ENCODE measurements at places on chromosomes 7 and 10. TPM values are rescaled to one million over a fixed set of nuclear protein-coding genes. Genes with fewer than 3 reads are reported as not detected.

Gene SLC16A9
- total RNA-seq, result 0.19 TPM

Gene APBB1IP
- total RNA-seq, result not detected

Gene CUBN
- total RNA-seq, result 1.4 TPM

Gene TMEM196
- total RNA-seq, result not detected

Gene HOXA3
- 0.75 TPM for total RNA-seq

Gene PRKCQ
- 0.75 TPM for total RNA-seq

Gene SLC29A4
- 2.3 TPM for total RNA-seq

Gene EN2
- total RNA-seq, result 0.09 TPM

Gene ARHGEF35
- 0.56 TPM for total RNA-seq

Gene ABCB1
- 3.0 TPM for total RNA-seq

Gene TUBAL3
- 0.18 TPM for total RNA-seq

Gene ACTR3C
- total RNA-seq, result not detected

Gene PON1
- total RNA-seq, result not detected

Gene PLA2G12B
- not detected for total RNA-seq

Gene SRRT
- 49.1 TPM for total RNA-seq

Gene MSMB
- 0.27 TPM for total RNA-seq

Gene COL1A2
- 1,191 TPM for total RNA-seq

Gene CAMK2B
- total RNA-seq, result 3.1 TPM

Gene EIF4EBP2
- 15.4 TPM for total RNA-seq

Gene HERC4
- 39.2 TPM for total RNA-seq

Gene LUC7L2
- total RNA-seq, result 54.2 TPM

Gene TAS2R4
- 0.90 TPM for total RNA-seq

Gene IKZF1
- total RNA-seq, result not detected

Gene TRUB1
- total RNA-seq, result 23.7 TPM

Gene GBX1
- total RNA-seq, result not detected

Gene VPS37D
- 4.0 TPM for total RNA-seq

Gene PRTFDC1
- total RNA-seq, result 6.5 TPM

Gene CYP2C19
- total RNA-seq, result not detected

Gene C10orf88
- total RNA-seq, result 15.5 TPM

Gene HOXA2
- total RNA-seq, result 0.85 TPM

Gene STEAP1B
- total RNA-seq, result 29.0 TPM

Gene LLCFC1
- total RNA-seq, result not detected

Gene SH2D4B
- total RNA-seq, result 0.09 TPM

Gene NRBF2
- 20.1 TPM for total RNA-seq

Gene PDE1C
- total RNA-seq, result 0.38 TPM

Gene PTN
- total RNA-seq, result 0.56 TPM

Gene VKORC1L1
- 14.3 TPM for total RNA-seq

Gene PAPOLB
- under 0.01 TPM for total RNA-seq

Gene CPXM2
- total RNA-seq, result 5.1 TPM

Gene PDE6C
- not detected for total RNA-seq

Gene POR
- 79.3 TPM for total RNA-seq

Gene C10orf62
- not detected for total RNA-seq

Gene PKD1L1
- total RNA-seq, result 0.90 TPM

Gene SOSTDC1
- not detected for total RNA-seq

Gene NACAD
- total RNA-seq, result 0.18 TPM

Gene TMEM273
- total RNA-seq, result 6.1 TPM

Gene CLRN3
- 0.09 TPM for total RNA-seq

Gene MYH16
- 0.38 TPM for total RNA-seq

Gene DNAJC12
- 0.45 TPM for total RNA-seq

Gene TRPV5
- not detected for total RNA-seq

Gene CALHM1
- total RNA-seq, result not detected
